ENCODE measurements at places on chromosomes 1 and 21. TPM values are rescaled to one million over a fixed set of nuclear protein-coding genes. Genes with fewer than 3 reads are reported as not detected.

DNA sequence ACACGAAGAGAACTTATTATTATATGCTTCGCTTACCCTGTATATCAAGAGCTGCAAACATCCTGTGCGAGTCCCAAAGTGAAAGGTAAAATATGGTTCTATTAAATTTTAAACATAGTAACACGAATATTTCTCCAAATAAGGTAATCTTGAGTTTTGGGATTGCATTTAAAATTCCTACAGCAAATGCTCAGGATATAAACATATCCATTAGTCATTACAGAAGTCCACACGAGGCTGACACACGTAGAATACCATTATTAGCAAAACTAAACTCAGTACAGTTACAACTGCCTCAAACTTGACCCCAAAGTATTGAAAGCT is 282 bp upstream of the LYPLAL1 start:
- no peak for ATAC-seq

DNA sequence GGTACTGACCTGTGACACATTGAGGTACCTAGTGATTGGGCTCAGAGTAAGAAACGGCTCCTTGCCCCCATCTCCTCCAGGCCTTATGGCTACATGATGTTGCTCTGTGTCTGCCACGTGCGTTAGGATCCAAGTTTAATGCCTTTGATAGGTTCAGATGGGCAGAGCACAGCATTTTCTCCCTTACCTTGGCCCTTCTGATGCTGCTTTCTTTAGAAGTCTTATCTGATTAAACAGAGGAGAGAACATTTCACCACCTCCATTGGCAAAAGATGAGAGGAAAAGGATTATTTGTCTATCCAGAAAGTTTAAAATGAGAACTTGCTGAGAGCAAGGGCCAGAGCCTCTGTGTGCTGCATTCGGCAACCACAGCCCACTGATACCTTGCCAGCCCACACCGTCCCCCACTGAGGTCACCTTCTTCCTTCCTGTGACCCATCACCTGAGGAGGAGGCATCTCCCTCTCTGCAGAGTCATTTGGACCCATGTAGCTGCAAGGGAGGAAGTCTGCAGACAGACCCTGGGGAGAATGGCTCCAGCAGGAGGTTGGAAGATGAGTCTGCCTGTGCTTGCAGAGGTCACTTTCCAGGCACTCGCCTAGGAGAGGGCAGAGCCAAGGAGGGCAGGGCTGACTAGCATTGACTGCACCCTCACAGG is 16.7 kb downstream of the SHISA4 start:
- no peak for ATAC-seq

GRCh38 chr1:201778279-201779065 is 50.5 kb upstream of the IPO9 start:
- no peak for ATAC-seq

GRCh38 chr1:226786550-226786949 is 47.5 kb upstream of the ITPKB start:
- no peak for ATAC-seq

DNA sequence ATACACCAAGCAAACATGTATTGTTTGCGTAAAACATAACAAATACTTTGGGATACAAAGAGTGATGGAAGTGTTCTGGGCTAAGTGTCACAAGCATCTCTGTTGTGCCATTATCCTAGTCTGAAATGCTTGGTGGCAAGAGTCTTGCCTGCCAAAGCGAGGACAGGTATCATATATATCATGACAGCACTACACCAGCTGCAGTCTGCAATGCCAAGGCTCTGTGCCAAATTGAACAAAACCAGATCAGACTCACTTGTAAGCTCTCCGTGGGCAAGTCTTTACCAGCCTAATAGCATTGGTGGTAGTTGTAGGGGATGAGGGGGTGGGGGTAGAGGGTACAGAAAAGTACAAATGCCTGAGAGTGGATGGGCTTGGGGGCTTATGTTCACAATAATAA is 119.2 kb downstream of the RWDD3 start:
- peak; percentile 27 for ATAC-seq

S100A2 gene
- total RNA-seq = 0.23 TPM

KCNK2 gene
- total RNA-seq = 11.0 TPM

- no peak for ATAC-seq
Measured at GRCh38 chr1:199040076-199040905, 401.5 kb downstream of the PTPRC start.

- no peak for ATAC-seq
Measured at GRCh38 chr1:113856401-113856790, 15.1 kb downstream of the PTPN22 start.

- peak; percentile 91 for ATAC-seq
Measured at GRCh38 chr1:233904633-233905415, at the start of gene SLC35F3. Gene SLC35F3 (plus strand): TSS chr1:233904676.

GRCh38 chr1:240737298-240737697 is 125.3 kb upstream of the GREM2 start:
- ATAC-seq = no peak

DNA sequence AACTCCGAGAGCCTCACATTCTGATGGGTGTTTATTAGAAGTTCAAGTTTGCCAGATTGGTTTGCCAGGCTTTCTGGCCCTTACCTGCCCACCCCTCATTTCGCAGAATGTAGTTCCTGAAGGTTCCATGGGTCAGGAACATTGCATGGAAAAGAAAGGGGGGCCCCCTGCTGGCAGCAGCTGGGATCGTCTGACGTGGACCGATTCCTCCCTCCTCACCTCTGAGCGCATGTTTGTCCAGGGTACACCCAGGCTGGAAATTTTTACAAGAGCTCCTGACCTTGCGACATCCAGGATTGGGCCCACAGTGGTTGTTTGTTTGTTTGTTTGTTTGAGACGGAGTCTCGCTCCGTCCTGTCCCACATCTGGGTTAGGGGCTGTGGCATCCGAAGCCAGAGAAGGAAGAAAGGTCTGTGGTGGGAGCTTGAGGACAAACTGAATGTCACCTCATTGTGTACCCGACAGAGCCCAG is 126.0 kb upstream of the TMEM51 start:
- ATAC-seq = peak; percentile 59

DNA sequence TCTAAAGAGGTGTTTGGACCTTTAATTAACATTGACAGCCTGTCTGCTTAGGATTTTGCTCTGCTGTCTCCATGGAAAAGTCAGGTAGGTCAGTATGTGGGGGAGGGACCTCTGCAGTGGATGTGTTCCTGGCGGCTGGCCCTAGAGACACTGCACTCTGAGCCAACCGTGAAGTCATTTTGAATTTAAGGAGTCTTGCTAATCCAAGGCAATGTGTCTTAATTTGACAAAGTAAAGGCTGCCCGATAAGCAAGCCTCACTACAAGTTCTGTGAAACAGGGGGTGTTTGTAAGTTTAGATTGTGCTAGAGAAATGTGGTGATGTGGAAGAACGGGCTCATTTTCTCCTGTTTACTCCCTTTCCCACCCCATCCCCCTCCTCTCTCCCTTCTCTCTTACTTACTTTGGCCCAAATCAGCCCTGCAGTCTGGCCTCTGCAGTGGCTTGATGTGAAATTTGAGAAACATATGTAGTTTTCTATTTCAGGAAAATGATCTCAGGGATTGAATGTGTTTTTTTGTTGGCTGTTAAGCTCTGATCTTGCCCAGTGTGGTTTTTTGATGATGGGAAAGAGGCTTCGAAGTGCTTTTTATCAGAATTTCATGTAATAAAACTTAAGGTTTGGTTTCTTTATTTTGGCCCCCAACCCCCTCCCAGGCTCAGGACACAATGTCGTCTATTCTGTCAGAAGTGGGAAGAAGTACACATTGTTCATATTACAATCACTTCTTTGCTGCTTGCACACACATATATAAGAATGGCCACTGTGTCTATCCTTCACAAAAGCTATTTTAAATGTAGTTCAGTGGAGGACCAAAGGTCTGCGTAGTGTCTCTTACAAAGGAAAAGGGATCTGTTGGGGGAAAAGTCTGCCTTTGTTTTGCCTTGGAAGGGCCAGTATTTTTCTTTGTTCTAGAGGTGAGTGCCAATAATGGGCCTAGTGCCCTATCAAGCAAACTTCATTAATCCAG is 96.6 kb downstream of the FGGY start:
- ATAC-seq = peak; percentile 96

DNA sequence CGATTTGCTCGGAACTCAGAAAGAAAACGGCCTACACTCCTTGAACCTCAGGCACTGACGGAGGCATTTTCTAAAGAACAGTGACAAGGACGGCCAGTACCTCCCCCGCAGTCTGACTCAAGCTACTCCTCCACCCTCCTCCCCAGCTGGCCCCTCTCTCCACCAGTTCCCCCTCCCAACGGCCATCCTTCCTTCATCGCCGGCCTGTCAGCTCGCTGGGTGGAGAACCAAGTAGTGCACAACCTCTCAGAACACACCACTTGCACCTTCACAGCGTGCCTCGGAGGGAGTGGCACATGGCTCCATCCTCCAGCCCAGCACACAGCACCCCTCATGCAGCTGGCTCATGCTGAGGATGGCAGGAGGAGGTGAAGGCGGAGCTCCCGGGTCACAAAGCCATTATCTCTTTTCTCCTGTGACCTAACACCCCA is 58.8 kb downstream of the TOR1AIP2 start:
- ATAC-seq = no peak

- no peak for ATAC-seq
Measured at GRCh38 chr1:114821978-114822377, 32.7 kb upstream of the SYCP1 start.

DNA sequence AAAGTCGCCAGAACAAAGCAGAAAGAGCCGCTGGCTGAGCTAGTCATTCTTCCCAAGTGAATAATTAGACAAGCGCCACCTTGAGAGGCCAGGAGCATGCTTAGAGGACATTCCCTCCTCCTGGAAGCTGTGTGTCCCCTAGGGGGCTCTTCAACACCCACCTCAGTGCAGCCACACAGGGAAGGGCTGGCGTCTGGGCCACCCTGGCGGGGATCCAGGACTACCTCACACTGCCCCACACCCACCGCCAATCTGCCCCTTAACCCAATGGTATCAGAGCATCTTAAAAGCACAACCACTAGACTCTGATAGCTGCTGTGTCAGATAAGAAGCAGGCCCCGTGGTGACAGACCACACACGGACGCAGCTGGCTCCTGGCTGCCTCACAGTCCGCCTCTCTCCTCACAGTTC is 24.9 kb downstream of the SETD4 start:
- ATAC-seq = no peak

ASTN1 gene
- 0.05 TPM for total RNA-seq

DDR2 gene
- total RNA-seq = 75.2 TPM

PLA2G2C gene
- 0.43 TPM for total RNA-seq

DNA sequence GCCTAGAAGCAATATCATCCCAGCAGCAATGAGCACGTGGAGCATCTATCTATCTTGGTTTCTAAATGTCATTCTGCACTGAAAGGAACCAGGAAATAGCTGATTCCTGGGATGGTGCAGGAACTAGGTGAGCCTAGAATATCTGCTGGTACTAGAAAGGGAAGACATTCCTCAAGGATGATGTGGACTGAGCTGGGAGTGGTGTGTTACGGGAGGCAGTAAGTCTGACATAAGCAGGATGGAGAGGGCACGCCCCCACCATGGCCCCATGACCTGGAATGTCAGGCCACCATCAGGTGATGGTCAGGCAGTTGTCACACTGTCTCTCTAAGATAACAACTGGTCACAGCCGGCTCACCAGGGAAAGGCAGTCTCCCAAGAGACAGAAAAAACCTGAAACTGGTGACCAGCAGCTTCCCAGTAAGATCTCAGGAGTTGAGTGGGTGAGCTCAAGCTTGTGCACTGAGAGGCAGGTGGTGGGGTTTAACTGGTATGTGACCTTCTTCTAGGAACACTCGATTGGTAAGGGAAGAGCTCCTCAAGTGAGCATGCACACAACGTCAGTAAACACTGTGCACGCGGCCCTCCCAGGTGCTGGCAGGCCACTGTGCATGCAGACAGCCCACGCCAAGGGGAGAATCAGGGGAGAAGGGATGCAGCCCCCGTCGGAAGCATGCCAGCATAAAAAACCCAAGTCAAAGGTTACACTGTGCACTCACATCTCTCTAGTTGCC is 148.7 kb downstream of the ADSS2 start:
- ATAC-seq = peak; percentile 49

- ATAC-seq = peak; percentile 97
Measured at GRCh38 chr21:33151941-33152731, 77.6 kb upstream of the IFNAR2 start.

DNA sequence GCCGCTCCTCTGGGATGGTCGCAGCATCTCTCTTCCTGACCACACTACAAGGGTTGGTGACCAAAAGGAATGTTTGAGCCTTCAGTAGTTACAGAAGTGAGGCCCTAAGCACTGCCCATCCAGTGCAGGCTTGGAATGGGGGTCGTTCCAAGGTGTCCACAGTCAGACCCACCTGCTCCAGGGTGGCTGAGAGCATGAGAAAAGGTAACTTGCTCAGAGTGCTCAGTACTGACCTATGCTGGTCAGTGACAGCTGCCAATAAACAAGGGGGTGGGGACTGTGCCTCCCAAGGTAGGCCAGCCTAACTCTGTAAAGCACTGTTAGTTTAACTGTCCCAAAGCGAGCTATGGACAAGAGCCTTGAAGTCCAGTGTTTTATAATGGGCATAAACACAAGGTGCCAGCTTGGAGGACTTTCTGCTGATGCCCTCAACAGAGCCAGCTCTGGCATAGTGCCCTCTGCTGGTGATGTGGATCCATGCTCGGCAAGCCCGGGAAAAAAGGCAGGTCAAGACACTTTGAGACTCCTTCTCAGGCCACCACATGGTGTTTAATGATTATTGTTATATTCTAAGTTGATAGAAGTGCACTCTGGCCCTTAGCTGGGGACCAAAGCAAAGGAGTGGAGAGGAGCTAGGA is 78.1 kb upstream of the DNAH14 start:
- ATAC-seq = peak; percentile 64

- ATAC-seq = no peak
Measured at GRCh38 chr1:201422026-201422425, 496 bp upstream of the TNNI1 start.

COL8A2 gene
- 0.49 TPM for total RNA-seq

DNA sequence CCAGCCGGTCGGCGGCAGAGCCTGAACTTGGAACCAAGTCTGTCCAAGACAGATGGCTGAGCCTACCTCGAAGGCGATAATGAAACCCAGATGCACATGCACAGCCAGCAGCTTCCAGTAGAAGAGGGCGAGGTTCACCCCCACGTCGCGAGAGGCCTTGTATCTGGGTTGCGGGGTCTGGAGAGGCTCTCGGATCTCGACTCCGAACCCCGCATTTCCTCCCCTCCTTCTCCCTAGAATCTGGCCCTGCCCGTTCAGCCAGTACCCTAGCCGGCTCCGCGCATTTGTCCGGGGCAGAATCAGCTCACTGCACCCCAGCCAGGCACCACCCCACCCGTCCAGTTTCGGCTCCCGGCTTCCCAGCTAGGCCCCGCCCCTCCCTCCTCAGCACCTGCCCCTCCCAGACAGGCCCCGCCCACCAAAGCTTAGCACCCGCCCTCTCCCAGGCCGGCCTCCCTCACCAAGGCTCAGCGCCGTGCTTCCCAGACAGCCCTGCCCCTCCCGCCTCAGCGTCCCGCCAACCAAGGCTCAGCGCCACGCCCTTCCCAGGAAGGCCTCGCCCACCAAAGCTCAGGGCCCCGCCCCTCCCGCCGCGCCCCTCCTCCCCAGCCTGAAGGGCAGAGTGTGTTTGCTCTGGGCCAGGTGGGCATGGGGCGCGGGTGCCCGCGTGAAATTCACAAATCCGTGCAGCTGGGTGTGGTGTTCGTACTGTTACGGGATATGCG is 4.8 kb upstream of the ARHGEF19 start:
- peak; percentile 96 for ATAC-seq

COL9A2 gene
- 1.4 TPM for total RNA-seq

PHLDA3 gene
- total RNA-seq = 25.2 TPM

LRRC71 gene
- total RNA-seq = 1.3 TPM
